ENCODE measurements at places on chromosomes 7 and 10. TPM values are rescaled to one million over a fixed set of nuclear protein-coding genes. Genes with fewer than 3 reads are reported as not detected.

GRCh38 chr7:156192921-156193320 is 380.7 kb upstream of the SHH start:
- ATAC-seq = no peak

GRCh38 chr7:38016567-38016966 is 96.1 kb downstream of the EPDR1 start:
- ATAC-seq = no peak

GRCh38 chr7:52705768-52706167 is 329.7 kb upstream of the POM121L12 start:
- no peak for ATAC-seq

GRCh38 chr7:72077786-72078185 is 334.4 kb downstream of the CALN1 start:
- ATAC-seq = no peak

Gene ENKUR
- total RNA-seq = not detected

Gene RBM17
- total RNA-seq = 57.5 TPM

Gene LRMDA
- 1.8 TPM for total RNA-seq
